Activated CD4-positive, alpha-beta memory T cell treated with anti-CD3 and anti-CD28 coated beads, Interleukin-2, amount 10 ng/mL, durations not matched to agents 7 days and 5 days (primary cell): ENCODE measurements at places on chromosomes 5 and 9. TPM values are rescaled to one million over a fixed set of nuclear protein-coding genes. Genes with fewer than 3 reads are reported as not detected.

GRCh38 chr5:77208507-77209163 is 1.8 kb upstream of the PDE8B start:
- H3K4me1 ChIP-seq: peaks cover 11% of the 10 kb centered on the region
- peaks cover 59% of the 10 kb centered on the region for H3K27me3 ChIP-seq
- DNase-seq: no peak
- peaks cover 5% of the 10 kb centered on the region for H3K36me3 ChIP-seq
- no peak overlapping the region for H3K4me3 ChIP-seq
- no peak overlapping the region for H3K27ac ChIP-seq

- peaks cover 18% of the 10 kb centered on the region for H3K27me3 ChIP-seq
- H3K27ac ChIP-seq: no peak overlapping the region
- no peaks in the 10 kb centered on the region for H3K36me3 ChIP-seq
Observed at GRCh38 chr9:89864257-89864656, 259.4 kb downstream of the GADD45G start.

The GPR107 gene
- total RNA-seq: 26.3 TPM

DNA sequence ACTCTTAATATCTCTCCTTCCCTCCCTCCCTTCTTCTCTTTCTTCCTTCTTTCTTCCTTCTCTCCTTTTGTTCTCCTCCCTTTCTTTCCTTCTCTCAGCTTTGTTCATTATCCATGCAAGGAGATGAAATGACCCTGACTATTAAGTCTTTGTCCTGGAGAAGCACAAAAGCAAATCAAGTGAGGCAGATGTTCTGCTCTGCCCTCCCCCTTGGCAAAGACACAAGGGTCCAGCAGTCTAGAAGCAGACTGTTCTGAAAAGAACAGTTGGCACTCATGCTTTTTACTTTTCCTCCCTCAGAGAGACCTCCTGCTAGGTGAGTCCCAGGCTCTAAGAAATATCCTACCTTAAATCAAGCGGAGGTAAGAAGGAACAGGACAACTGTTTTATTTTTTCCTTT is 1067.6 kb upstream of the DMAC1 start:
- H3K27ac ChIP-seq: no peak overlapping the region
- H3K4me1 ChIP-seq: no peaks in the 10 kb centered on the region
- DNase-seq: no peak

DNA sequence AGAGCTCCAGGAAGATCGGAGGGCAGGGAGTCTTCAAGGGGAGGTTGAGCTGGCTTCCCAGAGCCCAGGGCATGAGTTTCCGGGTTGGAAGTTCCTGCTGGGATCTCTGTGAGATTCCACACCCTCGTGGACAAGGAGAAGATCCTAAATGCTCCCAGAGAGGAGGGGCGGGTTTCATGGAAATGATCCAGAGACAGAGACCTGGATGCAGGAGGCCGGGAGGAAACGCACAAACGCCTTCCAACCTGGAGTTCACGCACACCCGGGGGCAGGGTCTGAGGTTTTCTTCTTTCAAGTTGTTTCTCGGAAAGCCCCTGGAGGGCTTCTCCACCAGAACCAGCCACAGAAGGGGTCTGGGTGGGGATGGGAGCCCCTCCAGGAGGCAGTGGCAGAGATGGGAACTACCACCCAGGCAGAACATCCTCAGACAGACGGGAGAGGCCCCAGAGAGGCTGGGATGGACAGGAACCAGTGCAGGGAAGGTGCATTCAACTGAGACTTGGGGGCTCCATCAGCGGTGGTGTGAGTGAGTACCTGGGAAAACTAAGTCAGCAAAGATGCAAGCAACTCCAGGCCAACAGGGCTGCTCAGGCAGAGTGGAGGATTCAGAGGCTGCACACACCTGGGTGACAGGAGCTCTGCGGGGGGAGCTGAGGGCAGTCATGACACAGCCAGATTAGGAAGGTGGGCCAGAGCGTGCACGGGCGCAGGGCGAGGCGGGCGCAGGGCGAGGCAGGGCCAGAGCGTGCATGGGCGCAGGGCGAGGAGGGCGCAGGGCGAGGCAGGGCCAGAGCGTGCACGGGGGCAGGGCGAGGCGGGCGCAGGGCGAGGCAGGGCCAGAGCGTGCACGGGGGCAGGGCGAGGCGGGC is 52.1 kb upstream of the EXOC3 start:
- H3K4me1 ChIP-seq: peaks cover 37% of the 10 kb centered on the region
- DNase-seq: peak; percentile 15
- peak overlapping the region; percentile 70 for H3K27ac ChIP-seq
- H3K36me3 ChIP-seq: peaks cover 18% of the 10 kb centered on the region
- H3K4me3 ChIP-seq: no peak overlapping the region
- H3K27me3 ChIP-seq: no peaks in the 10 kb centered on the region

DNA sequence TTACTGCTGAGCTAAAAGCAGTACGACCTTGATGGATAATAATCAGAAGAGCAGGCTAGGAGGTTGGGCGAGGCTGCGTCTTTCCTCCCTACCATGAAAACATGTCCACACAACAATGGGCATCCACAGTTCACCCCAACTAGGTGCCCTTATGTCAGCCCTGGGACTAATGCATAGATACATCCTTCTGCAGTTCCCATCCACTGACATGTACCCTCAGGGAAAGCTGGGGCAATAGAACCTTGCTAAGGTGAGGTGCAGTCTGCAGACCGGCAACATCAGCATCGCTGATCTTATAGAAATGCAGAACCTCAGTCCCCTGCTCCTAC is 697 bp upstream of the PRUNE2 start:
- no peaks in the 10 kb centered on the region for H3K36me3 ChIP-seq
- no peak for DNase-seq

The CDC20B gene
- 0.18 TPM for total RNA-seq

- no peak for DNase-seq
- H3K36me3 ChIP-seq: no peaks in the 10 kb centered on the region
- no peak overlapping the region for H3K27ac ChIP-seq
Observed at GRCh38 chr5:2442496-2443354, 308.8 kb downstream of the IRX2 start.

DNA sequence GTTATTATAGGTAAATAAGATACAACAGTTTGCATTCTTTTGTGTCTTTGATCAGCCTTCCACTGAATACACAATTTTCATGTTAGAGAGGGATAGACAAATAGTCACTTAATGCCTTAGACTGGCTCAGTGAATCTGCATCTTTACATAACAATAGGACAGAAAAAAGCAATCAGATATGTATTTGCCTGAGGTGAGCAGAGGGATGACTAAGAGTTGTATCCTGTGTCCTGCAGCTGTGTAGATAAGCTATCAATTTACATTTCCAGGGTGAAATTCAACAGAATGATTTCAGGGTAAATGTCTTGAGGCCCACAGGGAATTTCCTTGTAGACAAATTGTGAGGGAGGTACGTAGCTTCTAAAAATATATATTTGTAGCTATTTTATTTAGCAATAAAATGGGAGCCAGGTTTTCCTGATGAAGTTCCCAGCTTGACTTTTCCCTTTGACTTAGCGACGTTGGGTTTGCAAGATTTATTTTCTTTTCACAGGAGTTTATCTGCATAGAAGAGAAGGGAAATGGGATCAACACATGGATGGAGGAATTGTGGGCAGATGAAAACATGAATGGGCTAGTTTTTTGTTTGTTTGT is 586.1 kb upstream of the CDH6 start:
- H3K27me3 ChIP-seq: no peaks in the 10 kb centered on the region
- no peak overlapping the region for H3K27ac ChIP-seq
- no peak overlapping the region for H3K4me3 ChIP-seq
- H3K4me1 ChIP-seq: no peaks in the 10 kb centered on the region

- H3K4me3 ChIP-seq: no peak overlapping the region
- H3K27ac ChIP-seq: no peak overlapping the region
- no peak for DNase-seq
- H3K36me3 ChIP-seq: no peaks in the 10 kb centered on the region
- no peaks in the 10 kb centered on the region for H3K27me3 ChIP-seq
Observed at GRCh38 chr9:72857624-72857996, 95.2 kb downstream of the ALDH1A1 start.

- H3K36me3 ChIP-seq: no peaks in the 10 kb centered on the region
- H3K4me1 ChIP-seq: no peaks in the 10 kb centered on the region
- H3K27ac ChIP-seq: no peak overlapping the region
- H3K27me3 ChIP-seq: peaks cover 20% of the 10 kb centered on the region
- DNase-seq: no peak
Observed at GRCh38 chr9:90433398-90433941, 209.2 kb downstream of the DIRAS2 start.

GRCh38 chr5:90650767-90651166 is 92.2 kb downstream of the ADGRV1 start:
- H3K27ac ChIP-seq: no peak overlapping the region
- no peaks in the 10 kb centered on the region for H3K4me1 ChIP-seq
- no peaks in the 10 kb centered on the region for H3K36me3 ChIP-seq
- DNase-seq: no peak
- H3K4me3 ChIP-seq: no peak overlapping the region

GRCh38 chr9:77833561-77834429 is 185.7 kb upstream of the GNA14 start:
- H3K4me3 ChIP-seq: no peak overlapping the region
- no peaks in the 10 kb centered on the region for H3K27me3 ChIP-seq
- no peak overlapping the region for H3K27ac ChIP-seq
- DNase-seq: no peak

DNA sequence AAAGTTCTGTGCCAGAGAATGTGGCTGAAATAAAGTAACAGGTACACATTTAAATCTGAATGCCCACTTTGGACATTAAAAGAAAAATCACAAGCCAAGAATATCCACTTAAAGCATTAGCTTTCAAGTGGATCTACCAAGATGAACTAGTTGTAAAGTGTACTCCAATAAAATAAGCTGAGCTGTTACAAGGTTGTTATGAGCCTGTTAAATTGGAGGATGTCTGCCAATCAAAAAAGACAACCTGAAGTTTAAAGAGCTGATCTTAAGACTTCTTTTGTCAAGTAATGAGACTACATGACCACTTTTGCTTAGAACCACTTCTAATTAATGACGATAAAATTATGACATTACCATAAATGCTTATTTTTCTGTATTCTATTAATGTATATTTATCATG is 2.4 kb downstream of the FAM200C start:
- H3K4me1 ChIP-seq: peaks cover 17% of the 10 kb centered on the region
- no peaks in the 10 kb centered on the region for H3K36me3 ChIP-seq
- DNase-seq: no peak

DNA sequence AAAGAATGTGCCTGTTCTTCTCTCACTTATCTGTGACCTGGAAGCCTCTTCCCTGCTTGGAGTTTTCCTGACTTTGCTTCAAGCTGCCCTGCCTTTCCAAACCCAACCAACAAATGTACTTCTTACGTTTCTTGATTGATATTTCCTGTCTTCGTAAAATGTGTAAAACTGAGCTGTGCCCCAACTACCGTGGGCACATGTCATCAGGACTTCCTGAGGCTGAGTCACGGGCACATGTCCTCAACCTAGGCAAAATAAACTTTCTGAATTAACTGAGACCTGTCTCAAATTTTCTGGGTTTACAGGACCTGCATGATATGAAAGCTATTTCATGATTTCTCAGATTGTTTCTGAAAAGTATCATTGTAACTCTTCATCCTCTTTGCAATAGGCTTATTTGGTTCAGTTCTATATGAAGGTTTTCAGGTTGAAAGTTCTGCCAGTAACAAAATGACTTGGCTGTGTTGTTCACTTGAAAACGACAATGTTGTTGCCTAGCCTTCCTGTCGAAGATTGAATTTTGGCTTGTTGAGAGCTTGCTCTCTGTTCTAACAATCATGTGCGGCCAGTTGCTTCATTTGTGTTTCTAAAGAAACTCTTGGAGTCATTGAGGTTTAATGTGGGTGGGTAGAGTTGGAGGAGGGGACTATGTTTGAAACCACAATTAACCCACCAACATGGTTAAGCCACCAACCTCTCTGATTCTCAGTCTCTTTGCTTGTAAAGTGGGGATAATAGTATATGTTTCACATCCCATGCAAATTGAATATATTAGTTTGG is 145.6 kb downstream of the FBXL7 start:
- H3K36me3 ChIP-seq: no peaks in the 10 kb centered on the region
- no peaks in the 10 kb centered on the region for H3K4me1 ChIP-seq
- no peak overlapping the region for H3K4me3 ChIP-seq

- H3K27ac ChIP-seq: no peak overlapping the region
- H3K4me3 ChIP-seq: no peak overlapping the region
- DNase-seq: no peak
- no peaks in the 10 kb centered on the region for H3K36me3 ChIP-seq
- no peaks in the 10 kb centered on the region for H3K4me1 ChIP-seq
Observed at GRCh38 chr9:26500471-26500870, 392.1 kb downstream of the CAAP1 start.

DNA sequence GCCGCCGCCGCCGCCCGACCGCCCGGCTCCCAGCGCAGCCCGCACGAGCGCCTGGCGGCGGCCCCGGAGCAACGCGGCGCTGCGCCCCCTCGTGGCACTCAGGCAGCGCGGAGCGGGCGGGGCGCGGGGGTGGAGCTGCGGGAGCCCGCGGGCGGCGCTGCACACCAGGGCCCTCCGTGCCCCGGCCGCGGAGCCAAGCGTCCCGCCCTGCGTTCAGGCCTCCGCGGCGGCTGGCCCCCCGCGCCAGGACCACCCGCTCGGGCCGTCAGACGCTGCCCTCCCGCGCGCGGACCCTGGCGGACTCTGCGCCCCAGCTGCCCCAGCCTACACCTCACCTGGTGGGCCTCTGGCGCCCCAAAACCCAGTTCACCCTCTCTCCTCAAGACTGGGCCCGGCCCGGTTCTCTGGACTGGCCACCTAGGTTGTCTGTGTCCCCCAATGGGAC is at the start of gene RASGEF1C:
Gene RASGEF1C (minus strand): TSS at position 75 of the 445 bp plus-strand sequence. CDS start 71,159 bp downstream, outside the sequence.
- H3K27me3 ChIP-seq: peaks cover 22% of the 10 kb centered on the region
- H3K36me3 ChIP-seq: peaks cover 3% of the 10 kb centered on the region
- no peak within 1 kb of the TSS for H3K27ac ChIP-seq
- DNase-seq: peak; percentile 58

The C7 gene
- total RNA-seq: not detected

The ITK gene
- 247 TPM for total RNA-seq

- no peaks in the 10 kb centered on the region for H3K27me3 ChIP-seq
- no peak overlapping the region for H3K27ac ChIP-seq
- no peak for DNase-seq
- H3K36me3 ChIP-seq: peaks cover 26% of the 10 kb centered on the region
- H3K4me1 ChIP-seq: peaks cover 40% of the 10 kb centered on the region
Observed at GRCh38 chr9:4864234-4864661, 71.5 kb downstream of the RCL1 start.

GRCh38 chr9:18235181-18235908 is 238.6 kb upstream of the ADAMTSL1 start:
- no peaks in the 10 kb centered on the region for H3K4me1 ChIP-seq
- H3K4me3 ChIP-seq: no peak overlapping the region
- DNase-seq: no peak

DNA sequence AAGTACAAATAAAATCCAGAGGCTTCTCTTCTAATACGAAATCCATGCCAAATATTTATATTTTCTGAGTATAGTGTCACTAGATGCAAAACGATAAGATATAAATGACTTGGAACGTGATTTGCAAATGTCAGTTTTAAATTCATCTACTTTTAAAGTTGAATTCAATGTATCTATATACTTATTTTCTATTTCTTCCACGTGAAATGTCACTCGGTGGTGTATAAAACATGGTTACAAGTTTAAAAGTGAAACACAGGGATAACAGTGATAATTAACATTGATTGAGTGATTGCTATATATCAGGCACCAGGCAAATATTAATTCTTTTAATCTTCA is 54.8 kb downstream of the HINT1 start:
- H3K27ac ChIP-seq: no peak overlapping the region
- no peaks in the 10 kb centered on the region for H3K36me3 ChIP-seq
- H3K4me1 ChIP-seq: peaks cover under 1% of the 10 kb centered on the region
- no peak overlapping the region for H3K4me3 ChIP-seq
- no peak for DNase-seq
